ENCODE measurements at places on chromosomes 2 and 18.

DNA sequence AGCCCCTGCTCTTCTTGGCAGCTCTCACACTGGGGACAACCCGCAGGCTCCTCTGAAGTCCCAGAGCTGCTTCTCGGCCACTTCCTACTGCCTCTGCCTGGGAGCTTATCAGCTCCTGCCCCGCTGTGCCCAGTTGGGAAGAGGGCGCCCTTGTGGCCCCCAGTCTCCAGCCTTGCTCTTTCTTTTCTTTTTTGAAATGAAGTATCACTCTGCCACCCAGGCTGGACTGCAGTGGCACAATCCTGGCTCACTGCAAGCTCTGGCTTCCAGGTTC is 20.6 kb upstream of the ALPI start:
- no peak for DNase-seq

- DNase-seq: no peak
Measured at GRCh38 chr2:64203131-64203857, 59.1 kb upstream of the PELI1 start.

GRCh38 chr18:37501136-37501535 is 64.5 kb downstream of the CELF4 start:
- DNase-seq: no peak

- no peak for DNase-seq
Measured at GRCh38 chr2:231522418-231523180, 7.6 kb downstream of the NMUR1 start.

GRCh38 chr18:37937287-37937686 is 371.7 kb upstream of the CELF4 start:
- DNase-seq: no peak

Measured in posterior cingulate gyrus (tissue), 11 donors.